GM06990 (cell line): ENCODE measurements at places on chromosomes 5 and 9.
A peak's percentile ranks its signal among the peaks of the same experiment; 100 is the strongest.

DNA sequence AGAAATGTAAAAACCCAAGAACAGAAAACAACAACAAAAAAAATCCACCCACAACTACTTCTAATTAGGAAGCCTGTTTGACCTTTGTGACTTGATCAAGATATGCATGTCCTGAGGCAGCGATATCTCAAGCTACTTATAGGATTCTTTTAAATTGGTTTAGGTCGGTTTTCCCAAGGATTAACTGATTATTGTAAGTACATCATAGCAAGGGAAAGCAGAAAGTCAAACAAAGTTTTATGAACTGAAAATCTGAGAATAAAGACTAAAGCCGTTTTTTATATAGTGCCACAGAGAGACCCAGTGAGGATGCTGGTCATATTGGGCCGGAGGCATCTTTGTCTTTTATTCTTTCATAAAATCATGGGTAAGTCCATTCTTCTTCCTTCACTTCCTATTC lies 72.0 kb downstream of the CD180 start:
- DNase-seq, result no peak

DNA sequence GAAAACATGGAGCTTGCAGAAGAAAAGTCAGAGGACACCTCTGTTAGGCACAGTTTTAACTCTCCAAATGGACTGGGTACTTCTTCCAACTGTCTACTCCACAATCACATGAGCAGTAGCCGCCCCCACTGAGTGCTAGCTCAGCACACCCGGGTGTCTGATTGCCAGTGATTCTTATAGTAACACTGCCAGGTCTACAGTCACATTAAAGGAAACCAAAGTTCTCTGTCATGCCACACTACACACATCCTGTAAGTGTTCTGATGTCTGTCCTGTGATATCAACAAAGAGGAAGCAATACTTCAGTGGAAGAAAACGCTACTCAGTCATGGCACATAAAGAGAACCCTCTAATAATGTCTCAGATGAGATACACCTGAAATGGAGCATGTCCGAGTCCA lies at the start of gene HAVCR2:
Gene HAVCR2, minus strand, starts transcription at position 69 of the 400 bp plus-strand sequence. Its CDS starts 61 bp downstream, at position 8.
- DNase-seq, result peak; percentile 69

GRCh38 chr9:77024776-77025545 lies 5.5 kb downstream of the FOXB2 start:
- DNase-seq, result no peak

- DNase-seq, result no peak
These were observed 122.4 kb downstream of the TRIO start for GRCh38 chr5:14265570-14265969.

DNA sequence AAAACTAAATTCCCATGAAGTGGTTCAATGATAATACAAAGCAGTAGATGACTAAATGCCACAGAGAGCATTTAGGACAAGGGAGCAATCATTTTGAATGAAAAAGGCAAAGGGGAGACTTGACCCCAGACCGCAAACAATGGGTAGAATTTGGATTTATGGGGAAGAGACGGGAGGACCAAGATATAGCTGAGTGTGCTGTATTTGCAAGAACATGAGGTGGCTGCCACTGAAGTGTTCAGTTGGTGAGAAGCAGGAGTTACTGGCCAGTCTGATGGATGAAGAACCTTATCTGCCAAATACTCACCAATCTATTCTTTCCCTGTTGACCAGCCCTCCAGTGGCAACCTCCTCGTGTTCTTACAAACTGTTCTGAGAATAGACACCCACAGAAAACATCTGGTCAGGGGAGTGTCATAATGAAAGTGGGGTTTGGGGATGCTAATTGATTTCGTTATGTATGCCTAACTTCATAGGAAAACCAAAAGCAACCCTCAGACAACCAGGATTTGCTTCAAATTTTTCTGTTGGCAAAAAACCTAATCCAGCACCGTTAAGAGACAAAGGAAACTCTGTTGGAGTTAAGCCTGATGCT lies 19.8 kb downstream of the TDRD7 start:
- no peak for DNase-seq

DNA sequence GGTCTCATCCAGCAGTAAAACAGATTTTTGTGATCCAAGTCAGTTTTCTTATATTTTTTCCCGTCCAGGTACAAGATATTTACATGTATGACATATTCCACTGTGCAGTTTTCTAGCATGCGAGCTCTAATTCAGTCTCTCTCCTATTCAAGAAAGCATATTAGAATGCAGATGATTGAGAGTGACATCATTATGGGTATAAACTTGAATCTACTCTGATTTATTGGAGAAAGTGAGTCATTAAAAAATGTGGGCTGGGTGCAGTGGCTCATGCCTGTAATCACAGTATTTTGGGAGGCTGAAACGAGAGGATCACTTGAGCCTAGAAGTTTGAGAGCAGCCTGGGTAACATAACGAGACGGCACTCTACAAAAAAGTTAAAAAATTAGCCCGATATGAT lies 6.2 kb downstream of the FER start:
- DNase-seq, result no peak

DNA sequence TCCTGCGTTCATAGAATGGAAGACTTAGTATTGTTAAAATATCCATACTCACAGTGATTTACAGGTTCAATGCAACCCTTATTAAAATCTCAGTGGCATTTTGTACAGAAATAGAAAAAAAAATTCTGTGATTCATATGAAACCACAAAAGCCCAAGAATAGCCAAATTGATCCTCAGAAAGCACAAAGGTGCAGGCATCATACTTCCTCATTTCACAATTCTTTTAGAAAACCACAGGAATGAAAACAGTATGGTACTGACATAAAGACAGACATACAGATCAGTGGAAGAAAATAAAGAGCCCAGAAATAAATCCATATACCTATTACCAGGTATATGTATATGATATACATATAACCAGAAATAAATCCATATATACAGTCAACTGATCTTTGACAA lies 86.8 kb upstream of the MEGF10 start:
- no peak for DNase-seq

- DNase-seq, result no peak
These were observed 8.4 kb downstream of the IRX2 start for GRCh38 chr5:2742921-2743679.

GRCh38 chr9:16145196-16145950 lies 592.5 kb downstream of the CCDC171 start:
- no peak for DNase-seq

- DNase-seq, result no peak
These were observed 882.6 kb downstream of the PTPRD start for GRCh38 chr9:9730174-9730573.

DNA sequence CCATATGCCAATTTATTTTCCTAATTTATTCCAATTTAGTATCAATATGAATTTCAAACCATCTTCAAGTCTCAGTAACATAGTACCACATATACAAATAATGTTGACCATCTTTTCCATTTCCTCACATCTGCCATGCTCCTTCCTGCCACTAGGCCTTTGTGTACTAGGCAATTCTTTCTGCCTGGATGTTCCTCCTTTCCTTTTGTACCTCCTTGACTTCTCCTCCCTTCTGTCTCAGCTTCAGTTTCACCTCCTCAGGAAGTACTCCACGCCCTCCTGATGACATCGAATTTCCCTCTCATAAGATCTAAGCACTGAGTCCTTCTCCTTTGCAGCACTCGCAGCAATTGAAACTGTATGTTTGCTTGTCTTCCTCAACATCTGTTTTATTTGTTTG lies 53.9 kb downstream of the MEF2C start:
- DNase-seq, result no peak

- peak; percentile 71 for DNase-seq
These were observed 45.7 kb downstream of the SLC46A2 start for GRCh38 chr9:112844771-112845542.

GRCh38 chr9:92679413-92680165 lies 9.7 kb upstream of the IPPK start:
- DNase-seq, result no peak

DNA sequence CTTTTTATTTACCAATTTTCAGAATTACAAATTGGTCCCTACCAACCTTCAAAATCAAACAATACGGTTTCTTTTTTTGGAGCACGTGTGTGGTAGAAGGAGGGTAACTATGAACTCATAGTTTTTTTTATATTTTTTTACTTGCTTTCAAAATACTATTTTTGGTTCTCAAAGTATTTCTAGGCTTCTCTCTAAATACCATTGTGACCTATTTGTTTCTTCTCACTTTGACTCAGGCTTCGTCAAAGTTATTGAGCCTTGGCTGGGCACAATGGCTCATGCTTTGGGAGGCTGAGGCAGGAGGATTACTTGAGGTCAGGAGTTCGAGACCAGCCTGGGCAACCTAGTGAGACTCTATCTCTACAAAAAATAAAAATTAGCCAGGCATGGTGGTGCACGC lies 11.6 kb upstream of the KIF27 start:
- DNase-seq, result no peak

- DNase-seq, result no peak
These were observed 105.7 kb upstream of the RAPGEF1 start for GRCh38 chr9:131845305-131846298.

- no peak for DNase-seq
These were observed 12.8 kb downstream of the CPLX2 start for GRCh38 chr5:175884214-175884613.

DNA sequence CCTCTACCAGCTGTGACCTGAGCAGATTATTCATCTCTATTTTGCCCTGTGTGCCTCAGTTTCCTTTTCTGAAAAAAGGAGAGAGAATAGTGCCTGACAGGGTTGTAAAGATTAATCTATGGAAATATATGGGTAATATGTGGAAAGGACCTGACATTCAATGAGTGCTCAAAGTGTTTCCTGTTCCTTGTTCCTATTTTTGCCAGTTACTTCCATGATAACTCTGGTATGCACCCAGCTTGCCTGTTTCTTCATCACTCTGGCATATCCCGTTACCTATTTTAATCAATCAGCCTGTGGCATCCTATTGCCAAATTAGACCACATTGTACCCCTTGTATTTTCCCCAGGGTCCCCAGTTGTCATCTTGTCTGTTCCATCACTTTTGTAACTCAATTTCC lies 3.6 kb upstream of the ARAP3 start:
- no peak for DNase-seq

- no peak for DNase-seq
These were observed 303.6 kb downstream of the SPOCK1 start for GRCh38 chr5:137195483-137195882.

- DNase-seq, result no peak
These were observed 199.5 kb downstream of the MAST4 start for GRCh38 chr5:66795682-66796081.

DNA sequence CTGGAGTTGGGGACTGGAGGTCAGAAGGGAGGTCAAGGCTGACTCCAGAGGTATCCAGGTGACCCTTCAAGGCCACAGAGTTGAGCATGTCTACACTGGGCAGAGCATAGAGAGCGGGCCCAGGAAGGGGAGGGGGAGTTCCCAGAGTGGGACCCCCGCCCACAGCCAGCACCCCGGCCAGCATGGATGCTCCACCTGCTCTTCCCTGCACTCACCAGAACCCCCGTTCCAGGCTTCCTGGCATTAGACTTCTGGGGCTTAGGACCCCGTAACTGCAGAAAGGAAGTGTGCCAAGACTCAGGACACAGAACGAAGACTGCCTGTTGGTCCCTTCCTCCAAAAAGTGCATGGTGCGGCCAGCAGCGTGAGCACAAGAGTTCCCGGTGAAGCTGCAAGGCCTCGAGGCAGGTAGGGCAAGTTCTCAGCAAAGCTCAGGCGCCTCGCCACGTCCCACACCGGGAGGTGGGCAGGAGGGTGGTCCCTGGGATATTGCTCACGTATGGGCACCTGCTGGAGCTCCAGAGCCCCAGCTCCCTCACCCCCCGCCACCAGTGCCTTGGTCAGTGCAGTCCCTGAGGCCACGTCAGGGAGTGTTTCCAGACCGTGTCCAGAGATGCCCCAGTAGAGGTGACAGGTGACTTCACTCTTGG lies 13.8 kb downstream of the ABO start:
- no peak for DNase-seq

- no peak for DNase-seq
These were observed 19.8 kb downstream of the WDR36 start for GRCh38 chr5:111111956-111112355.

DNA sequence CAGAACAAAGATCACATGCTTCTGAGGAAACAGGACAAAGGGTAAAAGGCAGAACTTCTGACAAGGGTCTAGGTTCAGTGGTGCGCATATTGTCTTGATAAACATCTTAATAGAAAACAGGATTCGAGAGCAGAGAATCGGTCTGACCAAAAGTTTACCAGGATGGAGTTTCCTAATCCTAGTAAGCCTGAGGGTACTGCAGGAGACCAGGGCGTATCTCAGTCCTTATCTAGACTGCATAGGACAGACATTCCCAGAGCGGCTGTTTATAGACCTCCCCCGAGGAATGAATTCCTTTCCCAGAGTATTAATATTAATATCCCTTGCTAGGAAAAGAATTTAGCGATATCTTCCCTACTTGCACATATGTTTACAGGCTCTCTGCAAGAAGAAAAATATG lies 32.4 kb upstream of the TNFSF8 start:
- DNase-seq, result no peak

DNA sequence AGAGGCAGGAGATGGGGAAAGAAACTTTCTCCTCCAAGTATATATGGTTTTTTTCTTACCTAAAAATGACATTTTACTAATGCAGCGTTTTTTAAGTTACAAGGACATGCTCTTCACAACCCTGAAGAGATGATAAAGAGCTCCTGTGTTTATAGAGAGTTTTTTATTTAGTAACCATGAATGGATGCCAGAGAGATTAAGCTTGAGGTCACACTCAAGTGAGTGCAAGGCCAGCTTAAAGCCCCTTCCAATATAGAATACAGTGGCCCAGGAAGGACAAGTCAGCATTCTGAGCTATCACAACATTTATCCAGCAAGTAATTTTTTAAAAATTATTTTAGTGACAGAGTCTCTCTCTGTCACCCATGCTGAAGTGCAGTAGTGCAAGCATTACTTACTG lies 6.7 kb upstream of the HAVCR2 start:
- no peak for DNase-seq

DNA sequence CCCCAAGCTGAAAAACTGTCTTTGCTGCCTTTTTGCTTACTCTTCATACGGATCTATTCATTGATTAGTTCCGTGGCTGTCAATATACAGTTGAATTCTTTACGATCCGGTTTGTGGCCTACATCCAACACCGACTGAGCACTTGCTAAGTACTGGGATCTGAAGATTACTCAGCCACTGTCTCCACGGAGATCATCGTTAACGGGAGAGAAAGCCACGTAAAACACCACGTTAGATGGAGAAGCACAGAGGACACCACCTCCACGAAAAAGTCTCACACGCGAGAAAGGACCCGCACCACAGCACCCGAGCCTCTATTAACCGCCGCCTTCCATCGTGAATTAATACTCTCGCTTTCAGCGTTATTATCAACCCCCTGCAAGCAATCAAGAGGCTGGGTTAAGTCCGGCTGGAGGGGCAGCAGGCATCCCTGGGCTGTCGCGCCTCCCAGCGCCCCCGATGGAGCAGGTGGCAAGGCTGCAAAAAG lies 650 bp downstream of the ELP1 start:
- no peak for DNase-seq

- DNase-seq, result no peak
These were observed 23.9 kb downstream of the DCP2 start for GRCh38 chr5:113000466-113000865.

GRCh38 chr5:73983644-73984043 lies 357.6 kb downstream of the ARHGEF28 start:
- no peak for DNase-seq

GRCh38 chr5:174457141-174457678 lies 267.2 kb upstream of the MSX2 start:
- no peak for DNase-seq

GRCh38 chr5:31731710-31732301 lies 92.9 kb downstream of the PDZD2 start:
- DNase-seq, result no peak

GRCh38 chr5:88769165-88769564 lies 113.8 kb downstream of the MEF2C start:
- no peak for DNase-seq

- DNase-seq, result no peak
These were observed 398.9 kb upstream of the PCSK5 start for GRCh38 chr9:75491533-75491932.
